ENCODE measurements at places on chromosomes 1 and 21.

DNA sequence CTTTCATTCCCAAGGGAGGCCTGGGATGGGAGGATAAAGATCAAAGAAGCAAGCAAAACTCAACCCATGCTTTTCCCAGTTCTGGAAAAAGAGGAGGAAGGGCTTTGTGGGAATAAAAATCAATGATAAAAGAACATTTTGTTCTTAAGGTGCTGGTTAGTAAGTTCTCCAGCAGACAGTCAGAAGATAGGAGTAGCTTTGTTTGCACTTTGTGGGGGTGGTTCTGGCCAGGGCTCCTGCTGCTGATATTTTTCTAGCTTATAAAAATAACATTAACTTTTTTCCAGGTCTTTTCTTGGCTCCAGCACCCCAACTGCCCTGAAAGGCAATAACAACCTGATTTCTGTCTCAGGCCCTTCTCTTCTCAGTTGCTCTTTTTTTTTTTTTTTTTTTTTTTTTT is 220.0 kb downstream of the FGGY start:
- DNase-seq: no peak

- no peak for DNase-seq
These were observed 61.2 kb upstream of the DPH5 start for GRCh38 chr1:101086783-101087182.

DNA sequence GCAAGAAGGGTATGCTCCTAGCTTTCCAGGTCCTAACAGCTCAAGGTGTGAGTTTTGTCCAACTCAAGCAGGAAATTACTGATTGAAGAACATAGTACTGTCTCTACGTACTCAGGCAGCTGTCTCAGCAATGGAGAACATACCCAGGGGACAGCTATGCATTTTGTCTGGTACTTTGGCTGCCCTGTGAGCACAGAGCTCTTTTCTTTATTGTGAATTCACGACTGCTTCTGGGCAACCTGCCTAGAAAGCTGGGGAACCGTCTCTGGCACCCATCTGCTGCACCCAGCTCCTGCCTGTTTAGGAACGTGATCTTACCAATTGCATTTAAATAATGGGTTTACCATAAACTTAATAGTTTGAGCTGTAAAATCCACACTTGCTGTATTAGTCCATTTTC is 258.1 kb downstream of the HHAT start:
- DNase-seq: no peak

GRCh38 chr1:229427572-229427971 is 6.3 kb downstream of the ACTA1 start:
- no peak for DNase-seq

GRCh38 chr1:244050014-244050834 is 859 bp upstream of the ZBTB18 start:
- no peak for DNase-seq

- no peak for DNase-seq
These were observed 191.3 kb downstream of the TGFB2 start for GRCh38 chr1:218536296-218536986.

DNA sequence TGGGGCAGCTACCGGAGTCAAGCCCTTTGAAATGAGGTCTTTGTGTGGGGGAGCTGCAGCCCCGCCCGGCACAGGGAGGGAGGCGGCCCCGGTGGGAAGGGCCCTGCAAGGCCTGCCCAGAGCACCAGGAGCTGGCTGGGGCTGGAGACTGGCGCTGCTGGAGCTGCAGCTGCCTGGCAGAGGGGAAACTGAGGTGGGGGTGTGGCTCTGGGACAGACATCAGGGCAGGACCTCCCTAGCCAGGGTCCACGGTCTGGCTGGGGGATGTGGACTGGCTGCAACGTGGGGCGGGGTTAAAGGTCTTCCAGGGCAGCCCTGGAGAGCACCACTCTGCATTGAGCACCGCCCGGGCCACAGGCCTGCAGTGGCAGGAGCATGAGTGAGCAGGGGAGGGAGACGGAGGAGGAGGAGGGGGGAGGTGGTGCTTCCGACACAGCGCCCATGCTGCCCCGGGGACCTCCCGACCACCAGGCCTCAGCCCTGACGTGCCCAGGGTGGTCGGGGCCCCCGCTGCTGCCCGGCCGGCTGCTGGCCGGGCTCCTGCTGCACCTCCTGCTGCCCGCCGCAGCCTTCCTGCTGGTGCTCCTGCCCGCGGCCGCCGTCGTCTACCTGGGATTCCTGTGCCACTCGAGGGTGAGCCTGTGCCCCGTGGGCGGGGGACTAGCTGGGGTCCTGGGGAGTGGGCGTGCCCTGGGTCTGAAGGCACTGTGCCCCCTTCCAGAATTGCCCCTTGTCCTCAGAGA is 4.8 kb upstream of the ANKRD65 start:
- no peak for DNase-seq
